ENCODE measurements at places on chromosomes 3 and 15.

DNA sequence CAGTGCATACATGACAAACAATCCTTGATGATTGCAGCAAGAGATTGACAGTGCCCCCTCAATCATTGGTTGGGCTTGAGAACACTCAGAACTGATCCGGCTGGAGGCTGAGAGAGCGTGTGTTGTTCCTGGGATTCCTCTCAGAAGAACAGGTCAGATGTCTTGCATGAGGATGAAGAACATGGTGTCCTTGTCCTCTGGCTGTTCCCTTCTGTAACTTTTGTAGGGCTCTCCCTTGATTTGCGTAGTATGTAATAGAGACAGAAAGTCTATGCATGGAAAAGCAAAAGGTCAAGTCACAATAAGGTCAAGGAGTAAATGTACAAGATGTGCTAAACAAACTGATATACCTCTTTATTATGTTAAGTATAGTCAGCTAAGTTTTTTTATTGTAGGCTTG lies 8.2 kb downstream of the CHST2 start:
- no peak for DNase-seq

DNA sequence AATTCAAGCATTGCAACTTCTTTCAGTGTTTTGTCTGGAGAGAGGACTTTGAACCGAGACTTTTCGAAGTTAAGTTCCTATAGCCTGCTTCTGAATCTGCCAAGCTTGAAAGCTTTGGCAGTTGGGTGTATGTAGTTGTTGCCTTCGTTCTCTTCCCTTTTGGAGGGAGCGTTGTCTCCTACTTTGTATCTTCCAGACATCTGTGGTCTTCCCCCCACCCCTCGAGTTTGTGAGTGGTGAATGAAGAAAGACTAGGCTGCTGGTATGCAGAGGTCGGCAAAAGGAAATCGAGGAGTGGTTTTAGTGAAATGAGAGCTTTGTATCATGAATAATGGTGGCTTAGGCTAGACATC lies 1.3 kb downstream of the CTNNB1 start:
- DNase-seq, result no peak

GRCh38 chr3:111899966-111900365 lies 40.9 kb downstream of the PHLDB2 start:
- no peak for DNase-seq

DNA sequence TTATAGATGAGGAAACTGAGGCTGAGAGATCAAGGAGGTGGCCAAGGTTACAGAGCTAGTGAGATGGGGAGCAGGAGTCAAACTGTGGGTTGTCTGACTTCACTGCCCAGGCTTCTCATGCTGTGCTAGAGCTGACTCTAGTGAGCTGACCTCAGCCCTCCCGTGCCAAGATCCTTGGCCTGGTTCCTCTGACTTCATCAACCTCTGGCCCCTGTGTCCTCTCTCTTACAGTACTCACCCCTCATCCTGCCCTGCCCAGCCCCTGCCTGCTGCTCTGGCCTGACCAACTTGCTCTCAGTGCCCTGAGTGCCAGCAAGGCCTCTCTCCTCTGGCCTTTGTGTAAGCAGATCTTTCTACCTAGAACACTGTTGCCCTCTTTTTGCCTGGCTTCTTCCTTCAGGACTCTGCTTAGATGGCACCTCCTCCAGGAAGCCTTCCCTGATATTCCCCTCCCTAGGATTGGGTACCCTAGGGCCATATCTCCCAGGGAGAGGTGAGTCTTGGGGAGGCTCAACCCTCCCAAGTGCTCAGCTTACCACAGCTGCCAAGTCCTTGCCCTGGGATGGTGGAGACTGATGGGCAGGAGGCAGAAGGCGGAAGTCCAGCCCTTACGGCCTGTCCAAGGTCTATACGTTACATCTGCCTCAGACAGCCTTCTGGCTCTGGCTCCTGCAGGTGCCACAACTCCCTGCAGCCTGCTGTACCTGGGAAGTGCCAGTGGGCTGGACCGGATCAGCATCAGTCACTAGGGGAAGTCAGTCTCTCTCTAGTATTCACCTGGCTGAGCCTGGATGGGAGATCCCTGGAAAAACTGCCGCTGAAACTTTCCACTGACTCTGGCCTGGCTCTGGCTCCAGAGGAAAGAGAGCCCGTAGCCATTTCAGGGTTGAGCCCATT lies 36.3 kb upstream of the FAM107A start:
- DNase-seq, result no peak

- DNase-seq, result no peak
Observed at GRCh38 chr15:39578851-39579486, 1.9 kb upstream of the THBS1 start.

GRCh38 chr3:86828751-86829150 lies 162.2 kb downstream of the VGLL3 start:
- no peak for DNase-seq
